ENCODE measurements at places on chromosomes 7 and 10. TPM values are rescaled to one million over a fixed set of nuclear protein-coding genes. Genes with fewer than 3 reads are reported as not detected.

DNA sequence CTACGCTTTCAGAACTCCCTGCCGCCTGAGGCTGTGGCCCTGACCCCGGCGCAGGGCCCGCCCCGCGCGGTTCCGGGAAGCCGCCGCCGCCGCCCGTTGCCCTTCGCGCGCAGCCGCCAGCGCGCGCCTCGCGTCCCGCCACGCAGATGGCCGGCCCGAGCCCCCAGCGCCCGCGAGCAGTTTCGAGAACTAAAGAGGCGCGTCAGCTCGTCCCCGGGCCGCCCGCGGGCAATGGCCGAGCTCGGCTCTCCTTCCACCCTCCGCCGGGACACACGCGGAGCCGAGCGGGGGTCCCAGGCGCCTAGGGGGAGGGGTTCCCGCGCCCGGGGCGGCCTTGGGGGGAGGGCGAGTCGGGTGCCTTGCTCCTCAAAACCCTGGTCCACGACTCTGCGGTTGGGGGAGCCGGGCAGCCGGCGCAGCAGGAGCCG is 1.8 kb downstream of the HNRNPF start:
- H3K36me3 ChIP-seq: no peaks in the 10 kb centered on the region
- peak overlapping the region; percentile 100 for H3K27ac ChIP-seq
- H3K4me1 ChIP-seq: peaks cover 45% of the 10 kb centered on the region
- DNase-seq: peak; percentile 59
- H3K4me3 ChIP-seq: peak overlapping the region; percentile 97

DNA sequence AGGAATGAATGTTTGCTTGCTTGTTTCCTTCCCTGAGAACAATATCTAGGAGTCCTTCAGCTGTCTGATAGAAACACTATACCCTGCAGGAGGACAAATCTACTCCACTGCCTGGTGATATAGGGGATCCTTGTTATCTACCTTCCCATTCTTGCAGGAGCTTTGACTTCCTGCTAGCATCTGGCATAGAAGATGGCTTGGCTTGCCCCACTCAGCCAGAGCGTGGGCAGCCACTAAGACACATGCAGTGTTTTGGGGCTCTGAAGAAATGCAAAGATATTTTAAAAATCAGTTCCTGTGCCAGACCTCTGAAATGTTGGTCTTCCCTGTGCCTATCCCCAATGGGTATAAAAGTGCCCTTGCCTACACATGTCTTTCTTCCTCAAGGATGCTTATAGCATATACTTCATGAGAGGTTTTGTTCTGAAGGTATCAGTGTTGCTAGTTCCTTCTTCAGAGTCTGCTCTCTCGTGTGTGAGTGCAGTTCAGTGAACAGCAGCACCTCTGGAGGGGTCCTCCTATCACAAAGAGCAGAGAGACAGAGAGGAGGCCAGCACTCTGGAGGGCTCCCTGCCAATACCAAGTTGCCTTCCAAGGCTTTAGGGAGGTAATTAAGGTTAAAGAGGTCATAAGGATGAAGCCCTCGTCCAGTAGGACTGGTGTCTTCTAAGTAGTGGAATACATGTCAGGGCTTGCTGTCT is 149.1 kb upstream of the CALCR start:
- no peaks in the 10 kb centered on the region for H3K27me3 ChIP-seq
- no peak for DNase-seq
- no peaks in the 10 kb centered on the region for H3K4me1 ChIP-seq
- H3K4me3 ChIP-seq: no peak overlapping the region
- no peaks in the 10 kb centered on the region for H3K36me3 ChIP-seq

DNA sequence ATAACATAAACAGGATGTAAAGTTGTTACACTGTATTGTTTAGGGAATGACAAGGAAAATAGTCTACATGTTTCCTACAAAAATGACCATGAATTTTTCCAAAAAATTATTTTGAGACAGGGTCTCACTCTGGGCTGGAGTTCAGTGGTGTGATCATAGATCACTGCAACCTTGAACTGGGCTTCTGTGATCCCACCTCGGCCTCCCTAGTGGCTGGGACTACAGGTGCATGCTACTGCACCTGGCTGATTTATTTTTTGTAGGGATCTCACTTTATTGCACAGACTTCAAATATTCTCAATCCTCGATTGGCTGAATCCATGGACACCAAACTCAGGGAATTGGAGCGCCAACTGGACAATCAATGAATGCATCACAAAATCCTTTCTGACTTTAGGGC is 6.6 kb downstream of the CHCHD2 start:
- peaks cover 43% of the 10 kb centered on the region for H3K36me3 ChIP-seq
- no peak overlapping the region for H3K27ac ChIP-seq
- no peak overlapping the region for H3K4me3 ChIP-seq
- no peak for DNase-seq
- peaks cover 1% of the 10 kb centered on the region for H3K4me1 ChIP-seq

- DNase-seq: no peak
- H3K4me3 ChIP-seq: no peak overlapping the region
- no peak overlapping the region for H3K27ac ChIP-seq
- no peaks in the 10 kb centered on the region for H3K36me3 ChIP-seq
- H3K4me1 ChIP-seq: no peaks in the 10 kb centered on the region
- no peaks in the 10 kb centered on the region for H3K27me3 ChIP-seq
Observed at GRCh38 chr10:30386801-30387588, 37.9 kb upstream of the MTPAP start.

DNA sequence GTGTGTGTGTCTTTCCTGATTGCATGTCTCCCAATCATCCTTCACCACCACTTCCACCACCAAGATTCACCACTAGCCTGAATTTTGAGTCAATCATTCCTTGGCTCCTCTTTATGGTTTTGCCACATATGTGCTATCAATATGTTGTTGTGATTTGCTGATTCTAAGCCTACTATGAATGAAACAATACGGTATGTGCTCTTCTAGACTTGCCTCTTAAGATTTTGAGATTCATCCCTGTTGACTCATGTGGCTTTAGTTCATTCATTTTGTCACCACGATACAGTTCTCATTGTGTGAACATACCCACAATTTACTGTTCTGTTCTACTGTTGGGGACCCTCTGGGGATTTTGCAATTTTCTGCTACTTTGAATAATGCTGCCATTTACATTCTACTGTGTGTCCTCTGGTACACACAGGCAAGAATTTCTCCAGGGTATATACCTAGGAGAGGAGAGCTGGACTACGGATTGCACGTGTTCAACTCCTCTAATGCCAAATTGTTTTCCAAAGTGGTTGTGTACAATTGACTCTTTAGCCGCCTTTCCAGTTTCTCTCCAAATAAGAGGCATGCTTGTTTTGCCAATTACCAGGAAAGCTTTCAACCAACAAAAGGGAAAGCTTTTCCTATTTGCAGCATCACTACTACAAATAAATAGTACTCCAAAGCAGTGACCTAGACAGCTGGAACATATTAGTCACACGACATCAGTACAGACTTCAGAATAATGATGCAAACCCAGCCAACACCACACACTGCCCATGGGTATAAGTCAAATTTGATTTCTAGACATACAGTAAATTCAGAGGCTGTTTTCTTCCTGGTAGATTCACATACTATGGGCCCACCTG is 30.0 kb downstream of the SGMS1 start:
- no peak for DNase-seq
- no peaks in the 10 kb centered on the region for H3K27me3 ChIP-seq
- no peak overlapping the region for H3K4me3 ChIP-seq
- no peaks in the 10 kb centered on the region for H3K36me3 ChIP-seq
- no peak overlapping the region for H3K27ac ChIP-seq

GRCh38 chr7:36746347-36746746 is 22.1 kb upstream of the AOAH start:
- no peaks in the 10 kb centered on the region for H3K4me1 ChIP-seq
- no peaks in the 10 kb centered on the region for H3K27me3 ChIP-seq
- no peak overlapping the region for H3K27ac ChIP-seq
- no peaks in the 10 kb centered on the region for H3K36me3 ChIP-seq

The TEX47 gene
- total RNA-seq: not detected

DNA sequence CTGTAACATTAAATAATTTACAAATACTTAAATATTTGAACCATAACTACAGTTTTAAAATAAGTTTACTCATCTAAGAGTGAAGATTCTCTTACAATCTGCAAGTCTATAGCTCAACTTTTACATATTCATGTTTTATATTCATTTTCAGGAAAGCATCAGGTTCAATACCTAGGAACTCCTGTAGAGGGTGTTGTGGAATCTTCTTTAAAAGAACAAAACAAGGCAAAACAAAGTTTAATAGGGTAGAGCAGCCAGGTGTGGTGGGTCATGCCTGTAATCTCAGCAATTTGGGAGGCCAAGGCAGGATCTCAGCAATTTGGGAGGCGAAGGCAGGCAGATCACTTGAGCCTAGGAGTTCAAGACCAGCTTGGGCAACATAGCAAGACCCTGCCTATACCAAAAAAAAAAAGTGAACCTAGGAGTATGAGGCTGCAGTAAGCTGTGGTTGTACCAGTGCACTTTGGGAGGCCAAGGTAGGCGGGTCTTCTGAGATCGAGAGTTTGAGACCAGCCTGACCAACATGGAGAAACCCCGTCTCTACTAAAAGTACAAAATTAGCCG is 45.1 kb downstream of the ST8SIA6 start:
- peaks cover 13% of the 10 kb centered on the region for H3K4me1 ChIP-seq
- DNase-seq: peak; percentile 28
- no peaks in the 10 kb centered on the region for H3K36me3 ChIP-seq
- no peaks in the 10 kb centered on the region for H3K27me3 ChIP-seq
- H3K27ac ChIP-seq: no peak overlapping the region

DNA sequence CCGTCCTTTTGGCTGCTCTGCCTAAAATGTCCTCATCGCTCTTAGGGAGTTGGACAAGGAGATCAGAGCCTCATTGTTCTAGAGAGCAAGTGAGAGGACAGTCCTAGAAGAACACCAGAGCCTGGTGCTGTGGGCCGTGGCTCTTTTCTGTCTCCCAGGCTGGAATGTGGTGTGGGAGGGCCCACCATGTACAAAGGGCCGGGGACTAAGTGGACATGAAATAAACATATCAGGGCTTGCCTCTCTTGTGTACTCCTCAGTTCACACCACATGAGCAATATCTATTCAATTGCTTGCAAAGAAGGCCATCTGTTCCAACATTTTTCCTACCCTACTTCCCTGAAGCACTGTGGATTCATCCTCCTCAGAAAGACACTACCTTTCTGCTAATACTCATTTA is 510.4 kb downstream of the SUGCT start:
- no peak overlapping the region for H3K4me3 ChIP-seq
- DNase-seq: no peak
- no peaks in the 10 kb centered on the region for H3K36me3 ChIP-seq
- no peak overlapping the region for H3K27ac ChIP-seq

- H3K27ac ChIP-seq: no peak overlapping the region
- H3K36me3 ChIP-seq: no peaks in the 10 kb centered on the region
- H3K4me1 ChIP-seq: no peaks in the 10 kb centered on the region
- H3K27me3 ChIP-seq: peaks cover 4% of the 10 kb centered on the region
- H3K4me3 ChIP-seq: no peak overlapping the region
Observed at GRCh38 chr7:2495418-2496299, 19.5 kb upstream of the GRIFIN start.

GRCh38 chr7:47301105-47301477 is 280.8 kb downstream of the TNS3 start:
- no peak overlapping the region for H3K4me3 ChIP-seq
- no peaks in the 10 kb centered on the region for H3K36me3 ChIP-seq
- no peaks in the 10 kb centered on the region for H3K4me1 ChIP-seq
- DNase-seq: no peak

DNA sequence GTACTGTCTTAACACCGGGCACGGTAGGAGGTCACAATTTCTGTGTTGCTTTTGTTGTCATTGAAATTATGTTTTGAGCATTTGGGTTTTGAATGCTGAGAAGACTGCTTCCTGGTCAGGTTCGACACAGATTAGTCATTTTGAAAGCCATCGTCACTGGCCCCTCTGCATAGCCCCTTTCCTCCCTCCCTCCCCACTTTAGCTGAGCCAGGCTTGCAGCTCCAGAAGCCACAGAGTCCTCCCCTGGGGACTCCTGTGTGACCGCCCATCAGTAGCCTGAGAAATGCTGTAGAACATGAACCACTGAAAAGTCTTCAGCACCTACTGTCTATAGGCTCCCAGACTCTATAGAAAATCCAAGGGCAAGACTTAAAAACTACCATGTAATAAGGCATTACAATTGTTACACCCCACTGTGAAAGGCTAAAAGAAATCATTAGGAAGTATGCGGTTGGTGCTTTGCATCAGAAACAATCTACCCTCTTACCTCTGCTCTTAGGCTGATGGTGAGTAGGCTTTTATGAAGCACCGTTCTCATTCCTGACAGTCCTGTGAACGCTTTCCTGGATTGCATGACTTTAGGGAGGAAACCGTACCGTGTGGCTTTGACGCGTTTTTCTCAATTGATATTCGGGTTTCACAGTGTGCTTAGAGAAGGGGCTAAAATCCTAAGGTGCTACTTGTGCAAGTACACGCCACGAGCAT is 24.8 kb downstream of the JCAD start:
- no peak overlapping the region for H3K4me3 ChIP-seq
- DNase-seq: no peak

DNA sequence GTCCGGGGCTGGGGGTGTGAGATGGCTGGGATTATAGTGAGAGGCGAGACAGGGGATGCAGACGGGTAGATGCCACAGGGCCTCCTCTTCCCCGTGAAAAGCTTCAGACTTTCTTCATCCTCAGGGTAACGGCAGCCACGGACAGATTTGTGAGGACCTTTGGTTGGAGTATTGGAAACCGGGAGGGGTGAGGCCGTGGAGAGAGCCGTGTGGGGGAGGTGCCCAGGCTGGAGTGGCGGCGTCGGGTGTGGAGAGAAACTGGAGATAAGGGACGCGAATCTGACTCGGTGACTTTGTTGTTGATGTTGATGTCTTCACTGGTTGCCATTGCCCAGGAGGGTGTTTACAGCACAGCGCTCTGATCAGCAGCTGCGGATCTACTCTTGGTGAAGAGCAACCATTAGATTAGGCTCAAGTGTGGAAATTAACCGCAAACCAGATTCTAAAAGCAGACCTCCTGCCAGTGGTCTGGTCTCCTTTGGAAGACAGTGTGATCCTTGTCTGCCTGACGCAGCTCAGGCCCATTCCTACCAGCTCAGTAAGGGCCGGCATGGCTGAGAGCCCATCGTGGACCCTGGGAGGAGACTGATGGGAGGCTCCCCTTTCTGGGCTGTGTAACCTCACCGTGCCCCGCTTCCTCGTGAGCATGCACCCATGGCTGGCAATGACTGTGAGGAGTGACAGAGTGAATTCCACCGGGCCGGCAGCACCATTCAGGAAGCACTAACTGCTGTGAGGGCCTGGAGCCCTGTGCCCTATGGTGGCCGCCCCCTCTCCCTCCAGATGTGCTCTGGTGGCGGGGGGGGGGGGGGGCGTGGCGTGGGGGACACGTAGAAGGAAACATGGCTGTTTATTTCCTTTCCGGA is 90.3 kb downstream of the INPP5A start:
- no peak overlapping the region for H3K4me3 ChIP-seq
- no peak for DNase-seq
- H3K36me3 ChIP-seq: no peaks in the 10 kb centered on the region
- H3K27me3 ChIP-seq: no peaks in the 10 kb centered on the region

The MMRN2 gene
- not detected for total RNA-seq

The KBTBD2 gene
- total RNA-seq: 24.2 TPM

- H3K4me3 ChIP-seq: no peak overlapping the region
- no peak for DNase-seq
- no peaks in the 10 kb centered on the region for H3K4me1 ChIP-seq
- H3K27ac ChIP-seq: no peak overlapping the region
Observed at GRCh38 chr7:47912332-47912731, 35.9 kb downstream of the PKD1L1 start.

The ZNF804B gene
- not detected for total RNA-seq
